ENCODE measurements at places on chromosomes 11 and 22.

GRCh38 chr11:111736181-111736590 lies 30.0 kb downstream of the PPP2R1B start:
- DNase-seq = no peak

- DNase-seq = no peak
Observed at GRCh38 chr22:24688256-24688655, 85.3 kb downstream of the GGT1 start.

DNA sequence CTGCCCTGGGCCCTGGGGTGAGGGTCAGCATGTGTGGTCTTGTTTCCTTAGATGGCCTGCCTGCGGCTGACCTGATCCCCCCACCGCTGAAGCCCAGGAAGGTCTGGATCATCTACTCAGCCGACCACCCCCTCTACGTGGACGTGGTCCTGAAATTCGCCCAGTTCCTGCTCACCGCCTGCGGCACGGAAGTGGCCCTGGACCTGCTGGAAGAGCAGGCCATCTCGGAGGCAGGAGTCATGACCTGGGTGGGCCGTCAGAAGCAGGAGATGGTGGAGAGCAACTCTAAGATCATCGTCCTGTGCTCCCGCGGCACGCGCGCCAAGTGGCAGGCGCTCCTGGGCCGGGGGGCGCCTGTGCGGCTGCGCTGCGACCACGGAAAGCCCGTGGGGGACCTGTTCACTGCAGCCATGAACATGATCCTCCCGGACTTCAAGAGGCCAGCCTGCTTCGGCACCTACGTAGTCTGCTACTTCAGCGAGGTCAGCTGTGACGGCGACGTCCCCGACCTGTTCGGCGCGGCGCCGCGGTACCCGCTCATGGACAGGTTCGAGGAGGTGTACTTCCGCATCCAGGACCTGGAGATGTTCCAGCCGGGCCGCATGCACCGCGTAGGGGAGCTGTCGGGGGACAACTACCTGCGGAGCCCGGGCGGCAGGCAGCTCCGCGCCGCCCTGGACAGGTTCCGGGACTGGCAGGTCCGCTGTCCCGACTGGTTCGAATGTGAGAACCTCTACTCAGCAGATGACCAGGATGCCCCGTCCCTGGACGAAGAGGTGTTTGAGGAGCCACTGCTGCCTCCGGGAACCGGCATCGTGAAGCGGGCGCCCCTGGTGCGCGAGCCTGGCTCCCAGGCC lies 12.7 kb downstream of the TMEM121B start:
- DNase-seq = no peak

GRCh38 chr11:83648610-83649527 lies 362.7 kb upstream of the CCDC90B start:
- DNase-seq = no peak

DNA sequence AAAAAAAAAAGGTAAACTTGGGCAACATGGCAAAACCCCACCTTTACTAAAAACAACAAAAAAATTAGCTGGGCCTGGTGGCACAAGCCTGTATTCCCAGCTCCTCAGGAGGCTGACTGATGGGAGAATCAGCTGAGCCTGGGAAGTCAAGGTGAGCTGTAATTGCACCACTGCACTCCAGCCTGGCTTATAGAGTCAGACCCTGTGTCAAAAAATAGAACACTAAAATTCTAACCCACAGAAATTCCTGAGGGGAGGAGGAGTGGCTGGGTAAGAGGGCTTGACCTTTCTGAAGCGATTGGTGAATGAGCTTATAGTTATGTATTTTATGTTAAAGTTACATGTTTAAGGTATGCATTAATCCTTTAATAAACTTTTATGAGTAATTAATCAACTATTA lies 53.3 kb downstream of the FAT3 start:
- no peak for DNase-seq

- DNase-seq = no peak
Observed at GRCh38 chr11:45275828-45276227, 10.3 kb downstream of the SYT13 start.

GRCh38 chr22:19814428-19814827 lies 40.2 kb downstream of the GNB1L start:
- no peak for DNase-seq

DNA sequence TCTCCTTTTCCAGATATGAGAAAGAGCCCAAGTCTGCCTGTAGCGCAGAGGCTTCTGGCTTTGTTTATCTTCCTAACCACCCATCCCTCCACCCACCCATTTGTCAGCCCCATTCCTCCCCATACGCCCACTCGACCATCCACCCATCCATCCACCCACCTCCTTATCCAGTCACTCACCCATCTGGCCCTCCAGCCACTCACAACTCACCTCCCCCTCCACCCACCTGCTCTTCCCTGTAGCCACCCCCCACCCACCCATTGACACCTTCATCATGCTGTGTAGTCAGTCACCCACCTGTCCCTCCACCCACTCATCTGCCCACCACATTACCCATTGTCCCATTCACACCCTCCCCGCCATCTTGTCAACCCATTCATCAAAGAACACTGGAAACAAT lies 5.5 kb downstream of the CST6 start:
- DNase-seq = no peak

GRCh38 chr11:7577291-7578190 lies 63.7 kb downstream of the PPFIBP2 start:
- DNase-seq = no peak

GRCh38 chr11:75204012-75204674 lies 36.4 kb upstream of the TPBGL start:
- no peak for DNase-seq

GRCh38 chr11:5550440-5551095 lies 2.2 kb upstream of the OR52H1 start:
- DNase-seq = no peak

DNA sequence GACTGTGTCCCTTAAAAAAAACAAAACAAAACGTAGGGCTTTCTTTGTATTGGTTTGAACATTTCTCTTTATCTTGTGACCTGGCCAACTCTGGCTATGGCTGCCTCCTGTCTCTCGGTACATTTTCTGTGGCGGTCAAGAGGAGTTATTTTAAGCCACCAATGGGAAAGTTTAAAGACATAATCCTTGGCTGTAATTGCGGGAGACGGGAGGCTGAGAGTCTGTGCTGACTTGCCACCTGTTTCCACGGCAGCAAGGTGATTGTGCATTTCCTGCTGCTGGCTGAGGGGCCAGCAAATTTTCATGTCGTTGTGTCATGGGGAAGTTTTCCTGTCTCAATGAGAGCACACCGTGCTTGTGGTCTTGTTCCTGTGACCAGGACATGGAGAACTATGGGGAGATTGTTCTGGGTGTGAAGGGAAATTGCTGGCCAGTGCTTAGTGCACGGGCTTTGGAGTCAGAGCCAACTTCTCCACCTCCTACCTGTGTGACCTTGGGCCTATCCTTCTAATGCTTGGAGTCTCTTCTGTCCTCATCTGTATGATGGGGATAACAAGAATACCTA lies 11.0 kb downstream of the PTPRJ start:
- DNase-seq = no peak

DNA sequence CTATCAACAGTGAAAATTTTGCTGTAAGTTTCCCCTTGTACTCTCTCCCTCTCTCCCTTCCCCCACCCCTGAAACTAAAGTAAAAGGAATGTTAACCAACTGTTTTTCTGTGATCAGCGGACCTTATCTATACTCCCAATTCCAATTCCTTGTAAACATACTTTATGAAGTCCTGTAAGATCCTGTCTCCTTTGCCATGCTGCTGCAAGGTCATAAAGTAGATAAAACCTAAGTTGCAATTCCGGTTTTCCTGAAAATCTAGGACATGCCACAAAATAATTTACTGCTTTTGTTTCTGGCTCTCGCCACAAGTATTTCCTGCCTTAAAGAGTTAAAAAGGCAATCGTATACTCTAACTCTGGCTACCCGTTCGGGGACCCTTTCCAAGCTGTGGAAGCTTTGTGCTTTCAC lies 1469.0 kb downstream of the LRRC4C start:
- DNase-seq = no peak

DNA sequence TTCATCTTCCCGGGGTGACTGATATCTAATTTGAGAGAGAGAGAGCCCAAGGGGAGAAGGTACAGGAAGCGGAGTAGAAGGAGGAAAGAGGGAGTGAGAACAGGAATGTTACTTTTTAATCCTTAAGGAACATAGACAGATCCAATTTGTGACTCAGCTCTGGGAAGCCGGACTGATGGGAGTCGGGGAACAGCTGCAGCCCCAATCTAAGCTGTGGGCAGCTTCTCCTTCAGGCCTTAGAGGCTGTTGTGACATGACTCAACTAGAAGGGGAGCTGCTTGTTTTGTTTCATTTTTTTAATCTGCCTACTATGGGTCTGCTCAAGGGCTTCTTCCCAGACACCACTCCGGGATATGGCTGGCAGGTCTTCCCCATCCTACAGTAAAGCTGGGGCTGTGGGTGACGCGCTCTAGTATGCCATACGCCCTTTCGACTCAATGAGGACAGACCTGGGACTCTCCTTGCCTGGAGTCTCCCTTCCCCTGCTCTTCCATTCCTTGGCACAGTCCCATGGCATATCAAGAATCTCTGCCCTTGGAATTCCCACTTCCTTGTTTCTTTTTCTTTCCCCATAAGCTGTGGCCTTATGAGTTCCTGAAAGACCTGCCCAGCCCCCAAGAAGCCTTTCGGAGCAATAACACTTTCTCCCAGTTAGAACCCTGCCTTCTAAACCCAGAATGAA lies 103.3 kb upstream of the AKIP1 start:
- no peak for DNase-seq
